ENCODE measurements at places on chromosomes 2 and 18.

GRCh38 chr18:12092398-12093229 is 1.0 kb upstream of the ANKRD62 start:
- DNase-seq, result peak; percentile 88

DNA sequence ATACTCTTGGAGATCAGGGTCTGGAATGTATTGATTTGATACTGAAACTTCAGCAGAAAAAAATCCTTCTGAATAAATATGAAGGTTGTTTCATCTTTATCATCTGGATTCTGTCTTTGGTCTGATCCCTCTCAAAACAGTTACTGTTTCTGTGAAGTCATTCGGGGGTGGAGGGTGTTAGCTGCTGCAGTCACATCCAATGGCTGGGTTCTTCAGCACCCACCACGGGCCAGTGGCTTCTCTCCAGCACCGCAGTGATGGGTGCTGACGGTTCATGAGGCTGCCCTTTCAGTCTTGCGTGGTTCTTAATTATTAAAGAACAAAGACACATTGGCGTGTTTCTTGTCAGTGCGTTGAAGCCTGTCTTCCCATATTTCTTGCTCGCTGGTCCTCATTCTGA is 148.0 kb downstream of the LDLRAD4 start:
- DNase-seq, result no peak

DNA sequence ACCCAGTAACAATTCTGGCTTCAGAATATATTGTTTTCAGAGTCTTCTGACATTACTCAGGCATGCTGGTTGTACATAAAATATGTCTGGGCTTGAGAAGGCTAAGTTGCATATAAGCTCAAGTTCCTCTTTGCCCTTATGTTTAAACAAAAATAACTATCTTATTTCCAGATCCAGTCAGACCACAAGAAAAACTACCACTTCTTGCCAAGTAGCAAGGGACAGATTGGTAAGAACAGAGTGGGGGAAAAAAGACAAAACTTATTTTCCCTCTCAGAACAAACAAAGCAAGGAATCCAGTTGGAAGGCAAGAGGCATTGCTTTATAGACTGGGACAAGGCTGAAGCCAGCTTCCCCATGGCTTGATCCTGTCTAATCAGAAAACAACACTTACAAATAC is 1036.7 kb upstream of the CELF4 start:
- DNase-seq, result no peak

DNA sequence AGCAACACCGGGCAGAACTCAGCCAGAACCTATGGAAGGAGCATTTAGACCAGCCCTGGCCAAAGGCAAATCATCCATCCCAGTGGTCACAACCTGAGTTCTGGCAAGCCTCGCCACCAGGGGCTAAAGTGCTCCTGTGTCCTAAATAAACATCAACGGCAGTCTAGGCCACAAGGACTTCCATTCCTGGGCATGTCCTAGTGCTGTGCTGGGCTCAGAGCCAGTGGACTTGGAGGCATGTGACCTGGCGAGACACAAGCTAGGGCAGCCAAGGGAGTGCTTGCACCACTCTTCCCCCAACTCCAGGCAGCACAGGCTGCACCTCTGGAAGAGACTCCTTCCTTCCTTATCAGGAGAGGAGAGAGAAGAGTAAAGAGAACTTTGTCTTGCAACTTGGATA is 69.0 kb downstream of the ST6GAL2 start:
- peak; percentile 15 for DNase-seq

DNA sequence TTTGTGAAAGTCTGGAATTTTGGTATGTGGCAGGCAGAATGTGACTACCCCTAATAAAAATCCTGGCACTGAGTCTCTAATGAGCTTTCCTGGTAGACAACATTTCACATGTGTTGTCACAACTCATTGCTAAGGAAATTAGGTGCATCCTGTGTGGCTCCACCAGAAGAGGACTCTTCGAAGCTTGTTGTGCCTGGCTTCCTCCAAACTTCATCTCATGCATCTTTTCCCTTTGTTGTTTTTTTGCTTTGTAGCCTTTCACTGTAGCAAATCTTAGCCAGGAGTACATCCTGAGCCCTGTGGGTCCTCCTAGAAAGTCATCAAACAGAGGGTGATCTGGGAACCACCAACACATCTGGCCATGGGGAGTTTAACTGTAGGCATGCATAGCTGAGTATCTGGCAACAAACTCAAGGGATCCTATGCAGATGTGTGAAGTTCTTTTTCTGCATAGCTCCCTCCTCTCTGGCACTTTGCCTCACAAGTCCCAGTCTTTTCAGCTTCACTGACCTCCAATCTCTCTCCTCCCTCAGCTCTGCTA is 42.1 kb upstream of the SERTAD2 start:
- DNase-seq, result no peak

DNA sequence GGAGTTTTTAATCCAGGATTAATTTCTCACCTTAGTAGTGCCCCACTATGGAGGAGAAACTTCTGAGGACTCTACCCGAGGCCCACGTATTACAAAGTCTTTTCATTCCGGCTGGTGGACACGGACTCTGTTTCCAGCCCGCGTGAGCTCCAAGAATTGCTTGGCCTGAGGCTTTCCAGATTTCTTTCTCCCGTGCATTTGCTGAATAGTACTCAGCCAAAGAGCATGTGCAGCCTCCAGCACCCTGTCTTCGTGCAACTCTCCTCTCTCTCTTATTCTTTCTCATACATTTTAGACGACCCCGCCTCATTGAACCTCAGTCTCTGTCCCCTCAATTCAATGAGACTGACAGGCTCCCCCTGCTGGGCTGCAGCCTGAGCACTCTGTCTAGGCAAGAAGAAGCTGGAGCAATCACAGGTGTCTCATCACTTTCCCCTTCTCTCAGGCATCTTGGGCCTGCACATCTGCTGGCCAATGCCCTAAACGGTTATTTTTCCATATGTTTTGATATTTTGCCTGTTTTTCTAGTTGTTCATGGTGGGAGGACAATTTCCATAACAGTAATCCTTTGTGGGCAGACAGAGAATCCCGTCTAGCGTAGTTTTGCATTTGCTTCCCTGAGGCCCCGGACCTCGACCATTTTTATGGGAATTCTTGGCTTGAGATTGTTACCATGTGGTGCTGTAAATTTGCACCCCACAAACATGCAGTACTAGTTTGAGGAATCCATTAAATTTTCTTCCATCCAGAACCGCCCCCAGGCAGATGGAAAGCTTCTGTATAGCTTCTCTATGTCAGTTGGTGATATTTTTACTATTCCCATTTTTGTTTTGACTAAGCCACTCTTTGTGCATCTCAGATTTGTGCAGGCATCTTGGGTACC is 50.1 kb upstream of the LPIN2 start:
- peak; percentile 50 for DNase-seq

DNA sequence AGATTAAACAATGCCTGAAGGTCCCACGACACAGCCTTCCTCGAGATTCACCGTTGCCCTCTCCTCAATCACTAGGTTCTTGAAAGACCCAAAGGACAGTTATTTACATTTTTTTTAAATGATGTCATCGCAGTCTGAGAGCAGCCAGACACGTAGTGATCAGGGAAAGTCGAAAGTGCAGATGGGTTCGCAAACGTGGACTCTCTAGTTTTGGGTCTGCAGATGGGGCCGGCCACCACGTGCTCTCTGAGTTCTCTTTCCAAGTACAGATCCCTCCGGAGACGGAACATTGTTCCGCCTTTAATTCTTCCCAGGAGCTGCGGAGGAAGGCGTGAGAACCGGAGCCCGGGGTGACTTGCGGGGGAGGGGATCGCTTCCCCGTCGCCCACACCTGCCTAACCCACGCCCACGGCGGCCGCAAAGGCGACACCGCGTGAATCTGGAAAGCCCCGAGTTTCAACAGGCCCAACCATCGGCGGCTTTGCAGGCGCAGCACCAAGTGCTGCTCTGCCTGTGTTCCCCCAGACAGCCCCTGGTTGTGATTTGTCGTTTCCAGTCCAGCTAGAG is 54.3 kb downstream of the PKDCC start:
- DNase-seq, result peak; percentile 42

DNA sequence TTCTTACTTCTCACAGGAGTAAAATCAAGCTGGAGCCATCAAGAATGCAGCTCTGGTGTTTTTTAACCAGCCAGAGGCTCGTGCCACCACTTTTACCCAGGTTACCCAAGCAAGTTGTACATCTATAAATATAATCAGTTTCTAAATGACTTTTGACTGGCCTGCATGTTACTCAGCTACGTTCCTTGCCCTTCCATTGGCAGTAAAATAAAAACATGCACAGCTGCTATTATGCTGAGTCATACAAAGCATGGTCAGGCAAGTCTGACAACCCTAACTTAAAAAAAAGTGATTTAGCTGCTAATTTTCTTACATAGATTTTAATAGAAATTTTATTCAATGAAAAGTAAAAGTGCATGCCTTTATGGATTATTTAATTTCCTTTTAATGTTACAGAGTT is 111.7 kb upstream of the CSRNP3 start:
- no peak for DNase-seq
